ENCODE measurements at places on chromosomes 6 and 20.

DNA sequence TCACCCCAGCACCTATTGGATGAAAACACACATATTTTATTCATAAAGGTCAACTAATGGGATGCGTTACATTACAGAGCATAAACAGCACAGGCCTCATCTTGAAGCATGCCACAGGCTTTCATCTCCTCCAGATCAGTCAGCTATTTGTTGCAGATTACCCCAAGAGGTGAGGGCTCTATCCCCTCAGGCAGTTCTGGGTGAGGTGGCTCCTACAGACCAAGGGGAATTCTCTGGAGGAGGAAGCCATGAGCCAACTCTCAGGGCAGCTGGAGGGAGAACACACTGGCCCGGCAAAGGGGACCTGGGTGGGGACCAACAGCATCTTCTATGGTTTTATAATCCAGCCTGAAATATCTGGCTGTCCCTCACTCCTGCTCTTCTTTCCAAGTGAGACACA is 126.4 kb upstream of the BTBD3 start:
- no peak for DNase-seq

DNA sequence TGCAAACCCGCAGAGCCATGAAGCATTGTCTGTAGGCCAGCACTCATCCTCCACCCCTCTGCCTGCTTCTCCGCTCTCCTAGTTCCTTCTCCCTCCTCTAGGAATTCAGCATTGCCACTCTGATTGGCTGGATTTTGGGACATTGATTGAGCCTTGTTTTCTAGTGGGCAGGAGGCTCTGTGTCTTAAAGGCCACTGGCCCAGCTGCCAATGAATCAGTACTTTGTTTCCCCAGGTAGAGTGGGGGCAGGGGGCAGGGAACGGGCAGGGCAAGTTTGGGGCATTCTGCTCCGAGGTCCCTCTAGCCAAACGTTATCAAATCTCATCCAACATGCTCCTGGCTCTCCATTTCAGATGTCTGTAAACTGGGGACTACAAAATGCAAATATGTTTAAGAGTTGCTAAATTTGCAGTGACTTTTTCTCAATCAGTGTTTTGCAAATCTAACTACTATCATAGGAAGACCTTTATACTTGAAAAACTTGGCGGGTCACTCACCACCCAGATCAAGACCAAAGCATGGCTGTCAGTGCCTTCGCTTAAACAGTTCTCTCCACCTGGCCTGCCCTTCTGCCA is 10.4 kb upstream of the BPI start:
- DNase-seq: no peak

DNA sequence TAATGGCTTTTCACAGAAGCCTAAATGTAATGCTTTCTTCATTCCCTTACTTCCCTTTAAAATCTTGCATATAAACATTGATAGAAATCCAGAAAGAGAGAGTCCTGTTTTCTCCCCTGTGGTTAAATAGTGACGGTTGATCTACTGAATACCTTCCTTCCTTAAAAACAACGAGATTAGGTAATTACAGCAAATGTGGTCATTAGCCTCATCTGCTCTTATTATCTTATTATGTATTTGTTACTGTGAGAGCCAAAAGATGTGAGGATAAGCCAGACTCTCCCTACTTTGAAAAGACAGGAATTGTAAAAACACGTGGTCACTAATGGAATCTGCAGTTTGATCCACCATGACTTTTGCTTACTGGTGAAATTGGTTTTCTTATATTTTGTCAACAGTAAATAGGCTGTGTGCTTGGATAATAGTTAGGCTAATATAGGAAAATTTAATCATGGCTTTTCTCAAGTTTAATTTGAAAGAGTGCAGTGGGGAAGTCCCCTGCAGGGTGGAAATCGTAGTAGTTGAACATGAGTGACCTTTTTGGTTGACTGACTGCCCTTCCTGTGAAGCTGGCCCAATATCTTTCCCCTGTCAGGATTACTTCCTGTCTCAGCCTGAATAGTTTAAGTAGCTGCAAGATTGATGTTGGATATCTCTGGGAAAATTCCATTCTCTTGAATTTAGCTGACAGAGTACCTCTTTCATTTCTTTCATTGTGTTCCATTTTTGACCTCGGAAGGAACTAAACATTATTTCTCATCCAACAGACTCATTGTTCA is 62.8 kb downstream of the JARID2 start:
- DNase-seq: no peak

DNA sequence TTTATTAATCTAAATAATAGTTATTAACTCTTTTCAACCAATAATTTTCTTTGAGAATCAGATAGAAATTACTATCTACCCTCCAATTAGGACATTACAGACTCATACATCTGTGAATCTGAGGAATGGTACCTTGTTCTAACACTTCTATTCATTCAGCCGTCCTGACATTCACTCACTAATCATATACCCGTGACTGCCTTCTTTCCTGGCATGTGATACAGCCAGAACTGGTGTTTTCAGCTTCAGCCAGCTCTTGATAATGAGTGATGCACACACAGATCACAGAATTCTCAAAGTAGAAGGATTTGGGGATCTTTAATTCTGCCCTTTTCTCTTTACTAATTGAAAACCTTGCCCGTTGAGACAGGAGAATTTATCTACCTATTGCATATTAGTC is 499.9 kb downstream of the UTRN start:
- DNase-seq: no peak

- no peak for DNase-seq
These were observed 174.5 kb downstream of the COL21A1 start for GRCh38 chr6:56072856-56073255.

- DNase-seq: no peak
These were observed 37.7 kb upstream of the RNF8 start for GRCh38 chr6:37316071-37316470.

GRCh38 chr20:54149765-54150264 is 24.0 kb downstream of the CYP24A1 start:
- no peak for DNase-seq

DNA sequence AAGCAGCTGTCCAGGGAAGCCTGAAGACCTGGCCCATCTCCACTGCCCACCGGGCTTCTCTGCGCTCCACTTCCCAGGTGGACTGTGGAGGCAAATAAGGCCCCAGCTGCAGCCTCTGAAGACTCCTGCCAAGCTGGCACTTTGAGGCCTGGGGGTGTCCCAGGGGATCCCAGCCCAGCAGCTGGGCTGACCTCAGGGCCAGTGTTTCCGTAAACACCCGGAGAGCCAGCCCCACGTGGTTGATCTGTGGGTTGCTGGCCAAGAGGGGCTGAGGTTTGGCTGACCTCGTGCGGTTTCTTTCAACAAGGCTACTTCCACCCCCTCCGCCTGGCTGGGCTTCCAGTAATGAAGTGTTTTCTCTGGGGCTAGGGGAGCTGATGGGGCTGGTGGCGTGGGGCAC is 12.4 kb upstream of the CCN5 start:
- no peak for DNase-seq

DNA sequence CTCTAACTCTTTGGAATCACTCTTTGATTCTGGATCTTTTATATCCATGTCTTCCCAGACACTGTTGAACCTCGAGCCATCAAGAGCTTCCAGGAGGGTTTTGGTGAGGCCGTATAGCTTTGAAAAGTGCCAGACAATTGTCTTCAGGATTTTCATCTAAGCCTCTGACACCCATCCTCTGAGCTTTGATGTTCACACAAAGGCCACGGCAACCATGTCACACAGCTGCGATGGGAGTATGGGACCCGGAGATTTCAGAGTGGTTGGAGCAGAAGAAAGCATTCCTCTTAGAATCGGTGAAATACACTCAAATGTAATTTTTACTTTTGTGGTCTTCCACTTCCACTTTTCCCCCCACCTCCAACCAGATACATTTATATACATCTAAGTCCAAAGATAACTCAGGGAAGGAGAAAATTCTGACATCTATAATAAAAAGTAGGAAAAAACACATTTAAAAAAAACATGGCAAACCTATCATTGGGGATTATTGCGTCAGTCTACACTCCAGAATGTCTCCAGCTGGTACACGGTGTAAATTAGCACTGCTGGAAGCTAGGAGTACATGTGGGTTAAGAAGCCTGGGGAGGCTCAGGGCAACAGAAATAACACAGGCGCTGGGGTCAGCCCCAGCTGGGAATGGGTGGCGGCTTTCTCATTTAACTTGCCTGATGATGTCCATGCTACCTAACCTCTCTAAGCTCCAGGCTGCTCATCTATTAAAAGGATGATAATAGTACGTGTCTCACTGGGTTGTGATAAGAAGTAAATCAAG is 92.7 kb downstream of the LY86 start:
- DNase-seq: no peak

Data from effector CD4-positive, alpha-beta T cell (primary cell).